ENCODE measurements at places on chromosomes 11 and 22.

GRCh38 chr11:12285811-12286222, 91.6 kb upstream of the PARVA start:
- DNase-seq, result no peak

DNA sequence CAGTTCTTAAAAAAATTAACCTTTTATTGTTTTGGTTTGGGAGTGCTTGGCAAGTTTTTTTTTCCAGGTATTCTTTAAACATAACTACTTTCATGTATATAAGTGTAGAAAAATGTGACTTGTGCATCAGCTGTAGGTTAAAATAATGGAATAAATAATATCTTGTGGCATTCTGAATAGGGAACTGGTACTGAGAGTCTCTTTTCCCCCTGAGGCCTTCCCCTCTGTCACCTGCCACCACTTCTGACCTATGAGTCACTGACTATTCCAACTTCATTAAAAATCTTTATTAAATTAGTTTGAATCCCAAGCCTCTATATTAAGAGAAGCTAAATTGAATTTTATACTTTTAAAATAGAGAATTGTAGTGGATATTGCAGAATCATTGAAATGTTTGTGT, 805.7 kb downstream of the METTL15 start:
- no peak for DNase-seq

DNA sequence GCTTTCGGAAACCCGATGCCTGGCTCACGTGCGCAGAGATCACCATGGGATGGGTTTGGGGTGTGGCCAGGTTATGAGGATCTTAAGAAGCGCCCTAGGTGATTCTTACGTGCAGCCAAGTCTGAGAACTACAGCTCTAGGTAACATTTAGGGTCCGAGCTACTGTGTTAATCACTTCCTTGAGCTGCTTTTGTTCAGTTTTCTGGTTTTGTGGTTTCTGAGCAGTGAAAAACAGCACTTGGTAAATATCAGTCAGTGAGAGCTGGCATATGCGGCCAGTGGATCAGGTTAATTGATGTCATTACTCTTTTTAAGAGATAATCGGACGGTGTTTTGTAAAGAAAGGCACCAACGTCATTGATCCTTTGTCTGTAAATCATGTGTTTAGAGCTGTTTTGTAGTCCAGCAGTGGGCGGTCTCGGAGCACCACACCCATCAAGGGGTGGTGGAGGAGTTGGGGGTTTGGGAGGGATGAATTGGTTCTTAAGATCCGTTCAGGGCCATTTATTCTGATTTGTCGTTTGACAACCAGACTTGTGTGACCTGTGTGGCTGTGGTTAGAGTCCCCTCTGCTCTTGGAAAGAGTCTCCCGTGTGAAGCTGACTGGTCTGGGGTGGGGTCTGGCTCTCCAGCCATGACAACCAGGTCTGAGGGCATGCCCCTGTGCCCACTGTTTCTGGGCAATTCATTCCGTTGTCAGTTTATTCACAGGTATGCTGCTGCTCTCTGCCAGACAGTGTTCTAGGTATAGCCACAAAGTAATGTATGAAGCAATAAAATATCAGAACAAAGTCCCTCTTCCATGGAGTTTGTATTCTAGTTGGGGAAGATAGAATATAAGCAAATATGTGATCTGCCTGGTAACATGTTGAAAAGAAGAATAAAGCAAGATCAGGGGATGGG, 61.9 kb upstream of the SORL1-AS1 start:
- DNase-seq, result peak; percentile 87

- DNase-seq, result no peak
Observed at GRCh38 chr11:70031631-70032469, 46.3 kb upstream of the ANO1 start.

- peak; percentile 17 for DNase-seq
Observed at GRCh38 chr22:32660292-32660691, 141.2 kb upstream of the TIMP3 start.

GRCh38 chr11:26580929-26581328, 8.9 kb upstream of the MUC15 start:
- no peak for DNase-seq

DNA sequence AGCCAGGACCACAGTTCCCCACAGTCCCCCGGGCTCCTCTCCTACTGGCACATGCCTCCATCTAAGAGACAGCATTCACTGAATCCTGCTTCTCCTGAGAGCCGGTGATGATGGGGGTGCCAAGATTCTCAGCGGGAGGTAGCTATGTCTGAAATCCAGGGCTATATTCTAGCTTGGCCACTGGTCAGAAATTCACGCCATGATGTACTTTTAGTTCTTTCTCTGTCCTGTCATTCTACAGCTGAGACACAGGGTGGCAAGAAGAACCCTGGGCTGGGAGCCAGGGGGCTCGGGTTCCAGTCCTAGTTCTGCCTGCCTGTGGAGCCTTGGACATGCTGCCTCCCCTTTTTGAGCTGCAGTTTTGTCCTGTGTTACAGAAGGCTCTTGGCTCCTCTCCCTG, 59.2 kb upstream of the PHOX2A start:
- DNase-seq, result no peak

DNA sequence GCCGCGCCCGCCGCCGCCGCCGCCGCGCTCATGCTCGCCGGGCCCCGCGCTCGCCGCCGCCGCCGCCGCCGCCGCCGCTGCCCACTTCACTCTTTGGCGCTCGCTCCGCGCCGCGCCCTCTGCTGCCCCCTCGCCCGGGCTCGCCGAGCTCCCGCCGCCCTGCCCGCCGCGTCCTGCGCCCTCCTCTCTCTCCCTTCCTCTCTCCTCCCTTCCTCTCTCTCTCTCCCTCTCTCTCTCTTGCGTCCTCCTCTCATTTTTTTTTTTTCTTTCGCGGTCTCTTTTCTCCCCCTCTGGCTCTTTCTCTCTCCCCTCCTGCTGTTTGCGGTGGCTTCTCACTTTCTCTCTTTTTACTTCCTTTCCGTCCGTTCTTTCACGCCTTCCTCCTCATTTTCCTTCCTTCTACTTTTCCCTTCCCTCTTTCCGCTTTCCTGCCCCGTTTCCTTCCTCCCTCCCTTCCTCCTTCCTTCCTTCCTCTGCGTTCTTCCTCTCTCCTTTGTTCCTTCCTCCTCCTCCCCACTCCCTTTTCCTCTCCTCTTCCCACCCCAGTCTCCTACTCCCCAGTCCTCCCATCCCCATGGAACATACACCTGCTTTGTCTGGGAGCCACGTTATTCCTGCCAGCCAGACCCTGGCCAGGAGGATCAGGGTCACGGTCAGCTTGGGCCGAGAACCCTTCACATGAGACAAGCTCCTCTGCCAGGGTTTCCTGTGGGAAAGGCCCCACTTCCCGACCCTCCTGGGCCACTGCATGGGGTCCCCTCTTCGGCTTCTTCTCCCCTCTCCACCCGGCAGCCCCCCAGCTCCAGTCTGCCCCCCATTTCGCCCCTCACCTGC, 19.3 kb upstream of the SHISAL1 start:
- DNase-seq, result peak; percentile 25

DNA sequence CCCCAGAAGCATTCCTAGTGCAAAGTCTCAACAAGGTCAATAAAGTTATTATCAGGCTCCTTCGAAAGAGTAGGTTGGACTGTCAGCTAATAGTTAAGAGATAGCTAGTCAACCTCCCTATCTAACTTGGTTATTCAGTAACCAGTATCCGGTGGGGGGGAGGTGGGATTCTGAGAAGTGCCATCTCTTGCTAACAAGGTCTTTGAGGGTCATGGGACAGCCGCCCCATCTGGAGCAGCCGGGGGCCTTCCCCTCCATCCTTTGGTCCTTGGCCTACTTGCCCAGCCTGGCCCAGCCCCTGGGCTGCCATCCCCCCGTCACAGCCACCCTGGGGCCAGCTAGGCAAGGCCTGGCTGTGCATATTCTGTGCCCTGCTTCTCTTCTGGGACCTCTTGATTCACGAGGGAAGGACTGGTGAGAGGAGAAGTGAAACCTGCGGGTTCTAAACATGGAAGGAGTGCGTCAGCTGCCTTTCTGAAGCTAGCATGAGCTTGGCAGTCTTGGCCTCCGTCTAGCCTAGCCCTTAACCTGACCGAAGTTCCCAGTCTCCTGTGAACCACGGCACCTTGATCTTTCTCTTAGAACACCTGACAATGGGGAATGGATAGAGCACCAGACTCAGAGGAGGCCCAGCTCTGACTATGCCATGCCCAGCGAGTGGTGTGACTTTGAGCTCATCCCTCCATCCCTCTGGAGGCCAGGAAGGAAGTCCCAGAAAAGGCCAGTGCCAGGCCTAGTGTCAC, 9.3 kb downstream of the SLC37A2 start:
- no peak for DNase-seq

DNA sequence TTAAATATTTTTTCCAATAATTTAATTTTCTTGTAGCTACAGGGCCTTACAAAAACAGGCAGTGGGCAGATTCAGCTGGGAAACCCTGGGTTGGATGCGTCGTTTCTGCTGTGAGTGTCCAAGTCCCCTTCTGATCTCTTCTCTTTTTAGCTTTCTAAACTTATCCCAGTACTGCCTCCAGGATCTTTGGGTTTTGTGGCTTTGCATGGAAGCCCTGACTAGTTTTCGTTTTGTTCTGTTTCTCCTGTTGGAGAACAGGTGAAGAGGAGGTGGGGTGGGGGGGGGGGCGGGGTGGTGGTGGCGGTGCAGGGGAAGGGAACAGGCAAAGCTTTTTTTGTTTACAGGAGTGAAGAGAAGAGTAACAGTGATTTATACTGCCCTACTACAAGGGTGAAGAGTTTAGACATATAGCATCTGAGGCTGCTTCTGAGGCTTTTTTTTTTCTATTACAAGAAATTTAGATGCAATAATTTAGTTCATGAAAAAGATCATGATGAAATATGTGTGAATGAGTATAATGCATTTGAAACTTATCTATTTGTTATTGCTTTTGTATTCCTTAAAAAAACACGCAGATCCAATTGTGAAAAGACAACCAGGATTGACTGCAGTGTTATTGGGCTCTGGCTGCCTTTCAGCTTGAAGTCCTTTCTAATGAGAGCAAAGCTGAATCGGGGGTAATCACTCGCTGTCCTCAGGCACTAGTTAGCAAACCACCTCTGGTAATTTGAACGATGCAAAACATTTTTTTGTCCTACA, 142.9 kb downstream of the NCAM1 start:
- no peak for DNase-seq

DNA sequence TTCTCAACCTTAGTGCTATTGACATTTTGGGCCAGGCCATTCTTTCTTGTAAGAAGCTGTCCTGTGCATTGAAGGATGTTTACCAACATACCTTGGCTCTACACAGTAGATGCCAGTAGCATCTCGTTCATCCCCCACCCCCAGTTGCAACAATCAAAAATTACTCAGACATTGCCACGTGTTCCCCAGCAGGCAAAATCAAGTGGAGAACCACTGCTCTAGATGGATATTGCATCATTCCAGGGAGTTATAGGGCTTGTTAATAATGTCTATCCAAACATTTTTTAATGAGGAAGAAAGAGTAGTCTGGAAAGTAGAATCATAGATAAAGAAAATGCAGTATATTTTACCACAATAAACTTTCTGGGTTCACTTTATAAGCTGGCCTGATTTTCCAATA, 64.1 kb downstream of the PRMT3 start:
- no peak for DNase-seq

GRCh38 chr22:37618072-37618656, 9.5 kb downstream of the GGA1 start:
- DNase-seq, result no peak

DNA sequence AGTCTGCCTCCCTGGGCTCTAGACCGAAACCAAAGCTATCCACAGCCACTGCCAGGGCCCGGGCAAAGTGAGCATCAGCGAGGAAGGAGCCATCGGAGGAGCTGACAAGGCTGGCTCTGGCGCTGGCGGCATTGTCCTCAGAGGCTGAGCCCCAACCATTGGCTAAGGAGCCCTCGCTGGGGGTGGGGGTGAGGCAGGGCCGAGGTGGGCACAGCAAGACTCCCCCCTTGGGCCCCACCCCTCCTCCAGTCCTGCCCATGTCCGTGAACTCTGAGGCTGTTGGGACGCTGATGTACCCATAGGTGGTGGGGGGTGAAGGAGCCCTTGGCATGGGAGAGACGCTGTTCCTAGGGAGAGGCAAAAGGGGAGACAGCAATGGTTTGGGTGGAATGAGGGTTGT, 11.2 kb downstream of the ROBO4 start:
- DNase-seq, result no peak

DNA sequence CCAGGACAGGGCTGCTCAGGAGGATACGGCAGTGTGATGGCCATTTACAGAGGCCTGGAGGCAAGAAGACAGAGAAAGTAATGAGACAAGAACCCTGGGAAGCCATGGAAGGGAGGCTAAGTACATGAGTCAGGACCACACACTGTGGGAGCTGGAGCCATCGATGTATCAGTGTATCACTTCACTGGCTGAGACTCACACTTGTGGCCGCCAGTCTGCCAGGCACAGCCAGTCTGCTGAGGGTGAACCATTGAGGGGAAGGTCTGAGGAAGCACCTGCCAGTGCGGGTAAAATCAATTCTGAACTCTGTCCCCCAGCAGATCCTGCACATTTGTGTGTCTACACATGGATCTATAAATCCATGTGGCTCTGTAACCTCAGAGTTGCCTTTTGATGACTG, 195.6 kb downstream of the GRIK4 start:
- no peak for DNase-seq

GRCh38 chr11:7655253-7656217, 17.8 kb downstream of the CYB5R2 start:
- DNase-seq, result no peak

DNA sequence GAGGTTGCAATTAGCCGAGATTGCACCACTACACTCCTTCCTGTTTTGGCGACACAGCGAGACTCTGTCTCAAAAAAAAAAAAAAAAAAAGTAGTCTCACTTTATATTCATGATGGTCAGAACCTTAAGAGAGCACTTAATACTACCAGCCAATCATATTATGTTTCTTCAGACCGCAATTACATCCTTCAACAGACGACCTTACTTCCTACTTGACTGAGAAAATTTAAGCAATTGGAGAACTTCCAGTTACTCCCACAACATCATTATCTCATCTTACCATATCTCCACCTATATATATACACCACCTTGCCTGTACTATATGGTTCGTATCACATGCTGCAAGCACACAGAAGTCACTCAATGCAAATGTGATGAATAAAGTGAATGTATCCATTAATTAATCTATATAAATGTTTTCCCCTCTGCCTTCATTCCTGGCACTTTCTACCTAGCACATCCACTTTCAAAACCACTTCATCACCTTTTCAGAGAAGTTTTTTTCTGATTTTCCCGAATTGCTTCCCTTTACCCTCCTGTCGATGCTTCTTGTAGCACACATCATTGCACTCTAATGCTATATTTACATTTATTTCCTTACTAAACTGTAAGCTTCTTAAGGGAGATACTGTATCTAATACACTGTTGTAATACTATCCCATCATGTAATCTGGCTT, 13.8 kb downstream of the ATP5MG start:
- no peak for DNase-seq

DNA sequence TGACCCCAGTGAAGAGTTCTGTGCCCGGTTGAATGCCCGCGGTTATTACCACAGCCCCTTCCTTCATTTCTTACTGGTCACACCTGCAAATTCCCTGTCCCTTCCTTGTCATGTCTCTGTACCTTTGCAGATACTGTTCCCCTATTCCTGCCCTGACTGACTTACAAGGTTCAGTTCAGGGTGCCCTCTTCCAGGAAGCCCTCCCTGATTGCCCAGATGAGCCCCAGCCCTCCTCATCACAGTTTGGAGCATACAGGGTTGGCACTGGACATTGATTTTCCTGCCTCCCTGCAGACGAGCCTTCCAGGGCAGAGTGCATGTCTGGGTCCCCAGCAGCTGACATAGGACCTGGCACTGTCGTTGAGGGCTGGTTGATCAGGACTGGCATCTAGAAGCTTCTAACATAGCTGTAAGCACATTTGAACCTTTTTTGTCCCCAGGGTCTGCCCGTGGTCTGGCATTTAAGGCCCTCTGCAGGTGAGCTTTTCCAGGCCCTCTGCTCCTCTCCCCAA, 70.4 kb upstream of the SHISAL1 start:
- no peak for DNase-seq
